ENCODE measurements at places on chromosomes 7 and 10.

DNA sequence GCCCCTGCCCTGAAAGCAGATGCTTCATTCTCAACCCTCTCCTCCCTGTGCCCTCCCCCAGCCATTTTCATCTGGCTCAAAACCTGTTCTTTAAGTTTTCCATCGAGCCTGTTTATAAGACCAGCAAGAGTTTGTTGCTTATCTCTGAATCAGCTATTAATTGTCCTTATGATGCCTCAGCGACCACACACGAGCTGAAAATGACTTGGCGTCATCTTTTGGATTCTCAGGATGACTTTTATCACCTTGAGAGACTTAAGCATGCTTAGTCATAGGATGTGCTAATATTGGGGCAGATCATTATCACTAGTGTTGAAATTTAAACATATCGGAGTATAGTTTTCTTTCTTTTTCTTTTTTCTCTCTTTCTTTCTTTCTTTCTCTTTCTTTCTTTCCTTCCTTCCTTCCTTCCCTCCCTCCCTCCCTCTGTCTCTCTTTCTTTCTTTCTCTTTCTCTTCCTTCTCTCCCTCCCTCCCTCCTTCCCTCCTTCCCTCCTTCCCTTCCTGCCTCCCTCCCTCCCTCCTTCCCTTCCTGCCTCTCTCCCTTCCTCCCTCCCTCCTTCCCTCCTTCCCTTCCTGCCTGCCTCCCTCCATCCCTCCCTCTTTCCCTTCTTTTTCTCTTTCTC lies 184.5 kb downstream of the PHTF2 start:
- no peak for DNase-seq

DNA sequence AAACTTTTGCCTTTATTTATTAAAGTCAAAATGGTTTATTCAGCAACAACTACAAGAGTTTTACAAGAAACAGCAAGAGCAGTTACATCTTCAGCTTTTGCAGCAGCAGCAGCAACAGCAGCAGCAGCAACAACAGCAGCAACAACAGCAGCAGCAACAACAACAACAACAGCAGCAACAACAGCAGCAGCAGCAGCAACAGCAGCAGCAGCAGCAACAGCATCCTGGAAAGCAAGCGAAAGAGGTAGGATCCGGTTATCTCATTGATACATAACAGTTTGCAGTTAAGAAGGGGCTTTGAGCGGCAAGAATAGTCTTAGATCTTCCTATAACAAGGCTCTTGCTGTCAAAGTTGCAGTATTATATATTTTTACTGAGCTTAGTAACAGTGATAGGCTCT lies 215.1 kb downstream of the FOXP2 start:
- DNase-seq = no peak

DNA sequence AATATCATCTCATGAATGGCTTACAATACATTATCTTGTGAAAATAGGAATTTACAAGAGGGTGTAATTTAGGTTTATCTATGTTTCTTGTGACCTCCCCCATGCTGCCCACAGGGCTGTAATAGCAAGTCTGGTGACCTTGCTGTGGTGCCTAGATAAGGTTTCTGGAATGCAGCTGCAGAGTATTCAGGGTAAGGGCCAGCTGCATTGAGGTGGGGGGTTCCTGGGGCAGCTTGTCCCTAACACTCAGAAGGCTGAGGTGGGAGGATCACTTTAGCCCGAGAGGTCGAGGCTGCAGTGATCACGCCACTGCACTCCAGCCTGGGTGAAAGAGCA lies 5.3 kb upstream of the DHTKD1 start:
- DNase-seq = no peak

GRCh38 chr7:46744957-46745706 lies 824.1 kb upstream of the IGFBP3 start:
- no peak for DNase-seq

DNA sequence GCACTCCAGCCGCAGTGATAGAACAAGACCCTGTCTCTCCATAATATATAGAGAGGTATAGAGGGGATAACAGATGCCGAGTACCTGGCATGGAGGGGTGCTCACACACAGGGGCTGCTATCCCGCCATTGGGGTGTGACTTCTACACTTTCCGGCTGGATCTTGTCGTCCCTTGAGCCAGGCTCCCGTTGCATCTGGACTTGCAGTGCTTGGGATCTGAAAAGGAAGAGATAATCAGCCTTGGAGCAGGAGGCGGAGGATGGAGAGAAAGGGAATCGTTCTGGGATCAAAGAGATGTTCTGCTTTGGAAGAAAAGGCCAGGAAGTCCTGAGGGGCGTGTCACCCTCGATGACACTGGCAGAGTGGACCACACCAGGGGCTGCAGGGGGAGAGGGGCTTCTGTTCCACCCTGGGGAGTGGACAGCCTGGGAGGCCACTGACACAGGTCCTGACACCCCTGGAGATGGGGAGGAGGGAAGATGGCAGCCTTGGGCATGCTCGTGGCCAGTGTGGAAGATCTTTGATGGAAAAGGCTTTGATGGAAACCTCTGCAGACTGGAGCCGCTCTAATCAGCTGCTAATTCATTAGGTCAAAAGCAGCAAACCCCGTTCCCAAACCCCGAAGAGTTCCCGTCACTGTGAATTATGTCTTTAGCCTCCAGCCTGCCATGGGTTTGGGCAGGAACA lies 85.1 kb downstream of the CARD11 start:
- no peak for DNase-seq

- no peak for DNase-seq
Observed at GRCh38 chr10:94104316-94105000, 110.7 kb downstream of the PLCE1 start.

- no peak for DNase-seq
Observed at GRCh38 chr7:105098863-105099515, 85.0 kb downstream of the KMT2E start.

DNA sequence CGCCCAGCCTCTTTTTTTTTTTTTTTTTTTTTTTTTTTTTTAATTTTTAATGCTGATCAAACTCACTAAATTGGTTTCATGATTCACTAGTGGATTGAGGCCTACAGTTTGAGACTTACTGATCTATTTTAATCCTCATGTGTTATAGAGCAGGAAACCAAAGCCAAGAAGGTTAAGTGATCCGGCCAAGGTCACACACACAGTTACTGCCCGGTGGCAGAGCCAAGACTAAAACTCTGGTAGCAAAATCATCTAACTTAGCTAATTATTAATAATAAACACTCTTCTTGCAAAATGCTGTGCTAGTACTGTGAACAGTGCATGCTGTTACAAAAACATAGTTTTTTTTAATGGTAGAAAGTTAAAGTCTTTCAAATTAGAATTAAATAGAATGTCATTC lies 188.3 kb upstream of the NFE2L3 start:
- no peak for DNase-seq

- no peak for DNase-seq
Observed at GRCh38 chr7:131108212-131108940, 219.3 kb upstream of the MKLN1 start.

- no peak for DNase-seq
Observed at GRCh38 chr10:69558559-69558958, 14.7 kb downstream of the NEUROG3 start.

GRCh38 chr7:85719981-85720953 lies 533.4 kb upstream of the SEMA3D start:
- no peak for DNase-seq

- DNase-seq = no peak
Observed at GRCh38 chr7:156005202-156005691, 193.0 kb upstream of the SHH start.

- DNase-seq = no peak
Observed at GRCh38 chr7:105532709-105533460, 884 bp downstream of the RINT1 start.

- DNase-seq = no peak
Observed at GRCh38 chr7:104793066-104793465, 220.9 kb upstream of the KMT2E start.

- no peak for DNase-seq
Observed at GRCh38 chr10:11682851-11683250, 59.3 kb upstream of the ECHDC3 start.

DNA sequence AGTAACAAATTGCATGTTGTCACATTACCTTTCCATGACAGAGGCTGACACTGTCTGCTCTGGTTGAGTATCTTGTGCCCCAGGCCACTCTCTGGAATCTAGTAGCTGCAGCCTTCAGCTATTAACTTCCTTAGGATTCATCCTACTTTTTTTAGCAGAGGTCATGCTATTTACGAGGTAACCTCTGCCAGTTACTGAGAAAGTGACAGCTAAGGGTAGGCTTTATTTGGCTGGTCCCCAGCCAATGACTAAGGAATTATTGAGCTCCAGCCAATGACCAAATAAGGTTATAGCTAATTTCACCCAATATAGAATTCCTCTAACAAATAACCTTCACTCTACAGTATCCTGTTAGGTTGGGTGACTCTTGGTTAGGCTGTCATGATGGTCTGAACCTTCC lies 1361.7 kb downstream of the XPNPEP1 start:
- DNase-seq = no peak

GRCh38 chr7:125599387-125599786 lies 669.8 kb upstream of the POT1 start:
- no peak for DNase-seq

- DNase-seq = no peak
Observed at GRCh38 chr10:24503461-24504320, 220.0 kb downstream of the ARHGAP21 start.

DNA sequence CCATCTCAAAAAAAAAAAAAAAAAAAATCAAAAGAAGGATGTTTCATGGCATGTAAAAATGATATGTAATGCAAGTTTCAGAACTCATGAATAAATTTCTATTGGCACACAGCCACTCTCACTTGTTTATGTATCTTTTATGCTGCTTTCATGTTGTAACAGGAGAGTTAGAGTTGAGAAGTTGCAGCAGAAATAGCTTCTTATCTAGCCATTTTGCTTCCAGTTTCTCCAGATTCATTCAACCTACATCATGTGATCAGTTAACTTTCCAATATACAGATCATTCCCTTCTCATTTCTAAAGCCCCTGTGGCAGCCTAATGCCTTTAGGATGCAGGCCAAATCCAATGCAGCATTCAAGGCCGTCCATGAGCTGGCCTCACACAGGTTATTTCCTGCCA lies 30.4 kb downstream of the ZNF786 start:
- DNase-seq = no peak

DNA sequence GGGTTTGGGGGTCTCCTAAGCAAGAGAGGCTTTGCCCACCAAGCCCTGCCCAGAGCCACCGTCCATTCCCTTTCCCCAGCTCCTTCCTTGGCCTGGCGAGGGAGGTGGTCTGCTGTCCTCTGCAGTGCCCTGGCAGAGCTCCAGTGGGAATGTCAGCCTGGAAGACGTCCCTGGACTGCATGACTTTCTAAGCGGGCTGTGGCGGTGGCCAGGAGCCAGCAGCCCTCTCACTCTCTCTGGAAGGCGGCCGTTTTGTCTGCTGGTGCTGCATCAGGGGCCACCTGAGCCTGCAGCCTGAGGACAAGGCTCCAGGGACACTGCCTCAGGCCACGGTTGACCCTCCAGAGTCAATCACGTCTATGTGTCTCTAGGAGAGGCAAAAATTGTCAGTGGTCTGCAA lies 271.0 kb downstream of the SKAP2 start:
- no peak for DNase-seq

DNA sequence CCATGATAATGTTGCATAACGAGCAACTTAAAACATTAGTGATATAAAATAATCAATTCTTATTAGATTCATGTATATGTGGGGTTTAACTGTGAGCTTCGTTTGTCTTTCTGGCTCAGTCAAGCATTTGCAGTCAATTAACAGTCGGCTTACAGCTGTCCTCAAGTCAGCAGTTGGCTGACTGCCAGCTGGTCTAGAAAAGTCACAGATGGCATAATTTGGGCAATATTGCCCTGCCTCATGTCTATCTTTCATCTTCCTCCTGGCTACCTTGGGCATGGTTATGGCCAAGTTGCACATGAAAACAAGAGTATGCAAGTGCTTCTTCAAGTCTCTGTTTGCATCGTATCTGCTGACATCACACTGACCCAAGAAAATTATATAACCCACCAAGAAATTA lies 186.1 kb upstream of the ZWINT start:
- no peak for DNase-seq

GRCh38 chr10:10207538-10207937 lies 810.1 kb upstream of the CELF2 start:
- DNase-seq = no peak

GRCh38 chr7:71784180-71784579 lies 628.0 kb downstream of the CALN1 start:
- DNase-seq = no peak

- DNase-seq = no peak
Observed at GRCh38 chr10:12803776-12804175, 197.7 kb downstream of the CCDC3 start.

- DNase-seq = no peak
Observed at GRCh38 chr7:47008461-47008860, 573.5 kb downstream of the TNS3 start.

DNA sequence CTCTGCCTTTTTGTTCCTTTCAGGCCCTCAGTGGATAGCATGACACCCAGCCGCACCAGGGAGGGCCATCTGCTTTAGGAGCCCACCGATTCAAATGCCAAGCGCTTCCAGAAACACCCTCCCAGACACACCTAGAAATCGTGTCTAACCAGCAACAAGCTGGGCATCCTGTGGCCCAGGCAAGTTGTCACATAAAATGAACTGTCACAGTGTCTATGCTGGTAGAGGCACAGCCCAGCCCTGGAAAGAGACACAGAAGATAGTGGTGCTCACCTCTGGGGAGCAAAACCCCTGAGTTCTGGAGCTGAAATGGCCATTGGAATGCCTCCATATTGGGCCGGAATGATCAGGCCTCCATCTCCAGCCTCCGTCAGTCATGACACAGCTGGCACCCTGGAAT lies 38.9 kb downstream of the ECHDC3 start:
- DNase-seq = no peak

- no peak for DNase-seq
Observed at GRCh38 chr10:43679509-43679908, 30.8 kb upstream of the ZNF32 start.

DNA sequence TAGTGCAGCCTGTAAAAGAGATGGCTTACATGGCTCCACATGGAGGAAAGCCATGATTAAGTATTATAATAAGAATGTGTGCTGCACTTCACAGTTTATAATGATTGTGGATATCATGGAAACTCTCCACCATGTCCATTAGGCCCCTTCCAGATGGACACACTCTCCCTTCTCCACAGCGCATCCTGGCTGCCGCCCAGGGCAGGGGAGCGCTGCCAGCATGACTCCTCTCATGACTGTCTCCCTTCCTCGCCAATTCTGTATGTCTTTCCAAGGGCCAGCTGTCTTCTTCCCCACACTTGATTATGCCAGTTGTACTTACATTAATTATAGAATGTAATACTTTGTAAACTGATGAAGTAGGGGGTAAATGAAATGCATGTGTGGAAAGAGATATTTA lies 259.3 kb upstream of the TMEM72 start:
- no peak for DNase-seq

DNA sequence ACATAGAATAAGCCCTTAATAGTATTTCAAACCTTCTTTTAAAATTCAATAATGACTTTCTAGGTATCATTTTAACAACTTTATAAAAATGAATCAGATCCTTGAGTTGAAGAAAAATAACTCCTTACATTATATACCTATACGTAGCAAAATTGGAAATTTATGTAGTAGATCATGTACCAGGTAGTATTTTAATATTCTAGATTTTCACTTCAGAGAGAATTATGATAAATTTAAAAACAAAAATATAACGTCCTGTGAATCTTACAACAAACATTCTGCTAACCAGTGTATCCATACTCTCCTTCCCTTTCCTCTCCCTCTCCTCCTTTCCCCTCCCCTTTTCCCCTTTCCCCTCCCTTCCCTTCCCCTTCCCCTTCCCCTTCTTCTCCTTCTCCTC lies 6.1 kb upstream of the RAB11FIP2 start:
- DNase-seq = no peak

- DNase-seq = no peak
Observed at GRCh38 chr10:72695496-72695895, 3.6 kb downstream of the MCU start.

All from T-helper 9 cell (primary cell).